ENCODE measurements at places on chromosomes 7 and 10.

GRCh38 chr10:31972519-31973041, 43.9 kb upstream of the ARHGAP12 start:
- no peak for DNase-seq

GRCh38 chr7:92830532-92831110, 5.8 kb downstream of the CDK6 start:
- DNase-seq, result no peak

GRCh38 chr10:80579181-80579763, 41.6 kb downstream of the SH2D4B start:
- no peak for DNase-seq

GRCh38 chr7:17370901-17371585, 72.6 kb downstream of the AHR start:
- no peak for DNase-seq

- DNase-seq, result no peak
These were observed 167.7 kb downstream of the NXPH1 start for GRCh38 chr7:8601121-8601520.
